CD4-positive, alpha-beta T cell treated with Interleukin-1 beta for 1 hour (primary cell): ENCODE measurements at places on chromosomes 5 and 9.
A peak's percentile ranks its signal among the peaks of the same experiment; 100 is the strongest.

GRCh38 chr5:68398146-68398812, 182.7 kb downstream of the PIK3R1 start:
- DNase-seq, result no peak

GRCh38 chr9:126464694-126465441, 138.2 kb downstream of the MVB12B start:
- no peak for DNase-seq

DNA sequence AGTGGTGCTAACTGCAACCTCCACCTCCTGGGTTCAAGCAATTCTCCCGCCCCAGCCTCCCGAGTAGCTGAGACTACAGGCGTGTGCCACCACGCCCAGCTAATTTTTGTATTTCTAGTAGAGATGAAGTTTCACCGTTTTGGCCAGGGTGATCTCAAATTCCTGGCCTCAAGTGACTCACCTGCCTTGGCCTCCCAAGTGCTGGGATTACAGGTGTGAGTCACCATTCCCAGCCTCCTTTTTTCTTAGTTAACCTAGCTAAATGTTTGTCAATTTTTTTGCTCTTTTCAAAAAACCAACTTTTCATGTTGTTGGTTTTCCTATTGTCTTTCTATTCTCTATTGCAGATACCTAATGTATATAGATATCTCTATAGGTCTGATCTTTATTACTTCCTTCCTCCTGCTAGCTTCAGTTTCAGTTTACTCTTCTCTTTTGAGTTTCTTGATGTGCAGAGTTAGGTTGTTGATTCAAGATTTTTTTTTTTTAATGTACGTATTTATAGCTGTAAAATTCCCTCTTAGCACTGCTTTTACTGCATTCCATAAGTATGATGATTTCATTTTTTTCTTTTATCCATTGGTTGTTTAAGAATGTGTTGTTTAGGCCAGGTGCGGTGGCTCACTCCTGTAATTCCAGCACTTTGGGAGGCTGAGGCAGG, 32.9 kb downstream of the FGD3 start:
- no peak for DNase-seq

GRCh38 chr5:87020099-87020934, 247.4 kb upstream of the RASA1 start:
- DNase-seq, result peak; percentile 25

GRCh38 chr9:20395651-20396050, 226.6 kb downstream of the MLLT3 start:
- DNase-seq, result no peak

GRCh38 chr9:109098171-109098959, 21.4 kb downstream of the TMEM245 start:
- no peak for DNase-seq

DNA sequence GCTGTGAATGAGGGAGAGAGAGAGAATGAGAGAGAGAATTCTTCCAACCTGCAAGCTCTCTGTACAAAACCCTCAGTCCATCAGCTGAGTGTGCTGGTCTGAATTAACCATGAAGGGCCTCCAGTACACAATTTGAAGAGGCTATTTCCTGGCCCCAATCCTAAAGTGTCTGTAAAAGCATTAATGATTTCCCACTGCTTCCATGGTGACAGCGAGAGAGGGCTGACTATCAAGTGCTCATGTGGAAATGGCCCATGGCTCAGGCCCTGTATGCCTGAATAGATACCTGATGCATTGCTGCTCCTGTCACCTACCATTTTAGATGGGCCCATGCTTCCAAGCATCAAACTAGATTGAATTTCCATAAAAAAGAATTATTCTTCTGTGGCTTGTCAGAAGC, 592.4 kb downstream of the KIF4B start:
- DNase-seq, result no peak

- no peak for DNase-seq
Measured at GRCh38 chr9:72588336-72588735, 66.9 kb downstream of the TMC1 start.

GRCh38 chr5:156892223-156892622, 42.1 kb downstream of the PPP1R2B start:
- DNase-seq, result peak; percentile 13

DNA sequence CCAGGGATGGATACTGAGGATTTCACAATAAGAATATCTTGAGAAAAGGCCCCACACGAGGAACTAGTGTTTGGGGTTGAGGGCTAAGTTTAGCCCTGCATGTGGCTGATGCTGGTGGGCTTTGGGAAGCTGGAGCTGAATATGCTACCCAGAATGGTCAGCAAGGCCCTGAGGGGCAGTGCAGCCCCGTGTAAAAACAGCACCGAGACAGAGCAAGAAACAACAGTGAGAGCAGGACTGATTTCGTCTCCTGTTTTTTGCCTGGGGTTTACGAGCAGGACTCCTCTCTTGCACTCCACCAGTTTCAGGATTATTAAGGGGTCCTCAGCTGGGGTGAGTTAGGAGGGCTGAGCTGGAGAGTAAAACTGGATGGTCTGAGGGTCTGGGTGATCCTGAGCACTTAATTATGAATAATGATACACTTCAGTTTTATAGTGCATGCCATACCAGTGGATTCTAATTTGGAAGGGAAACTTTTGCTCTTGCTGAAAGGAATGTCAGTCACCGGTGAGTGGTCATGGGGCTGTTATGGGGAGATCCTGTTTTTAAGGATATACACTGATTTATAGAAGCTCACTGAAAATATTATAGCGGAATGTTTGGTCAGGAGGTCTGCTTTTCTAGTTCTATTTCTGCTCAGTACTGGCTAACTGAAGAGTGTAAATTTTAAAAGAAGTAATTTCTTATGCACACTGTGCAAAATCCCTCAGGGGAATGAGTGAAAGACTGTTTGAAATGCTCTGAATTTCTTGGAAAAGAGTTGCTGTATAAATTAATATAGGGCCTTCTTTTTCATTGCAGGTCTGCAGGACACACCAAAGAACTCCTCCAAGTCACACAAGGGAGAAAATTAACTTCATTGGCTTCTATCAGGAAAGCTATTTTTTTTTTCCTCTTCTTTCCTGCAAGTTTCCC, 42.7 kb upstream of the NFIB start:
- no peak for DNase-seq

GRCh38 chr5:76114179-76114851, 31.1 kb downstream of the SV2C start:
- no peak for DNase-seq

- DNase-seq, result no peak
Measured at GRCh38 chr5:126497506-126497905, 74.3 kb downstream of the GRAMD2B start.

- DNase-seq, result no peak
Measured at GRCh38 chr5:172455087-172455381, 709 bp upstream of the SH3PXD2B start.

DNA sequence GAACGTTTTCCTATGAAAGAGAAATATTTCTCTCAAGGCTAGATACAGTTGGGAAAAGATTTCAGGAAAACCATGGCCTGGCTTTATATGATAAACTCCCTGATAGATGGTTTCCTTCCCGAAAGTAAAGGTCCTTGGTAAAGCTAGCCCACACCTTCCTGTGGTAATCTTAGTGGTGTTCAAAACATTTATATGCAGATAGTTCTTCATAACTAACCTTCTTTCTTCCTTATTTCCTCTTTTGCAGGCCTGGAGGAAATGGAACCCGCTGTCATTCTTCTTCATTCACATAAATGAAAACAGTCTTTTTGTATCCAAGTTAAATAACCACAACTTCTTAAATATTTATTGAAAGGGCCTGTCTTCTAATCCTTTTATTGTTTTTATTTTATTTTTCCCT, 474.0 kb upstream of the ACTBL2 start:
- DNase-seq, result no peak

DNA sequence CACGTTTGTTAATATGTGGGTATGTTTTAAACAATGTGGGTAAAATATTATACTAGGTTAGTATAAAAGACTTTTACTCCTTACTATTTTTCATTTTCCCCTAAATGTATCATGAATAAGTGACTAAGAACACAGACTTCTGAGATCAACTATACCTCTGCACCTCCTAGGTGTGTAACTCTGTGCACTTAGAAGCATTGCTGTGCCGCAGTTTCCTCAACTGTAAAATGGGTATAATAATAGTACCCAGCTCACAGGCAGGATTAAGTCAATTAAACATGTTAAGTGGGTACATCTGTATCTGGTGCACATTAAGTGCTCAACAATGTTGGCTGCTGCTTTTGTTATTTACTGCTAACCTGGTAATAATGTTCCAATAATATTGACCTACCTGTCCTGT, 21.6 kb upstream of the F2R start:
- DNase-seq, result no peak

DNA sequence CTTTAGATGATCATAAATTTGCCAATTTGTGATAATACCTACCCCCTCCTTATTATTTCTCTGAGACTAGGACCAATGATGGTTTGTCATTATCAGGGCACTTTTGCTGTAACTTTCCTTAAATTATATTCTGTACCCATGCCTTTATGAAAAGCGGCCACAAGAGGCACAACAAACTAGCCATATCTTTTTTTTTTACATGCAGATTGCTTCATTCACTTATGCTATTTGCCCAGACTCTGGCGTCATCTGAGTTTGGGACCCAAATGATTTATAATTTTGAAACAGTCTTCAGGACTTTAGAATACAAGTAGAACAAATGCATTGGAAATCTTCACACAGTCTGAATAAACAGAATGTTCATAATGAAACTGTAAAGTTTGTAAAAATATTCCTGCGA, 408.1 kb downstream of the MAT2B start:
- DNase-seq, result no peak

DNA sequence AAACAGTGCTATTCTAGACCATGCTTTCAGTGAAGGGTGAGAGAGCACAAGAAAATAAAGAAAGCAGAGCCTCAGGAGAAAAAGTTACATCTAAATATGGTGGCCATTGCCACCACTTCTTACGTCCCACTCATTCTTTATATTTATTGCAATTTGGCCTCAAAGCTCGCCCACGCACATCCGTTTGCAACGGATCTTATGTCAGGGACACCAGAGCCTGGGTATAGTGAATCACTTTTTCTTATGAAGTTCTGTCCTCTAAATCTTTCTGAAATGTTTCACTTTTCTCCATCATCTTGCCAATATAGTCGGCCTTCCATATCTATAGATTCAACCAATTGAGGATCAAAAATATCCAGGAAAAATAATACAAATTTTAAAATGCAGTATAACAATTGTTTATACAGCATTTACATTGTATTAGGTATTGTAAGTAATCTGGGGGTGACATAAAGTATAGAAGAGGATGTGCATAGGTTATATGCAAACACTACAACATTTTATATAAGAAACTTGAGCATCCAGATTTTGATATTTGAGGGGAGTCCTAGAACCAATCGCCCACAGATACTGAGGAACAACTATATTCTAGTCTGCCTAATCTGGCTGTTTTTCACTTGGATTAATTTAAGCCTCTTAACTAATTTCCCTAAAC, 35.2 kb downstream of the GOLPH3 start:
- peak; percentile 8 for DNase-seq

DNA sequence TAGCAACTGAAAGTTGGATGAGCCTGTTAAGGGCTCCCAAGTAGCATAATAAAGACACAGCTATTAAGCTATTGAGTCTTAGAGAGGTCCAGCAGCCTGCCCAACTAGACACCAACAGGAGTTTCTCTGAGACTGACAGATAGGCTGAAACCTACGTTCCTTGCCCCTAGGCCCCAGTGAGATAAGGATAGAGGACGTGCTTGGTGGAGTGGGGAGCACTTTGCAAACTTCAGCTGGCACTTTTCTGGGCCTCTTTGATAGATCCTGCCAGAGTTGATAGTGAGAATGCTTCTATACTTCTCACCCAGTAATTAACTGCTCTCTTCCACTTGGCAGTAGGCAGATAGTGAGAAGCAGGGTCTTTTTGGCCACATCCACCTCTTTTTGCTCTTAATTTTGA, 20.8 kb upstream of the CTNNA1 start:
- DNase-seq, result no peak

GRCh38 chr5:73638344-73639095, 12.5 kb downstream of the ARHGEF28 start:
- no peak for DNase-seq

DNA sequence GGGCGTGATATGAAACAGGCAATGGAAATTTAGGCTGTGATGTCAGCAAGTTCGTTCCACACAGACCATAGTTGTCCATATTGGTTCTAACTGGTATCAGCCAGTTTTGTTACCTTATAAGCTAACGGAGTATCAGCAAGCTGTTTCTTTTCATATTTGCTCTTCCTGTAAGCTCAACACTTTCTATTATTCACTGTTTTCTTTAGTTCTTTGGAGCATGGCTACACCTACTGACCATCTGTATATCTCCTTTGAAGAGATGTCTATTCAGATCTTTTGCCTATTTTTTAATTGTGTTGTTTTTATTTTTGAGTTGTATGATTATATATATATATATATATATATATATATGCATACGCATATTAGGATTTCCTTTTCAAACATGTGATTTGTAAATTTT, 1057.2 kb upstream of the CDH10 start:
- DNase-seq, result no peak

DNA sequence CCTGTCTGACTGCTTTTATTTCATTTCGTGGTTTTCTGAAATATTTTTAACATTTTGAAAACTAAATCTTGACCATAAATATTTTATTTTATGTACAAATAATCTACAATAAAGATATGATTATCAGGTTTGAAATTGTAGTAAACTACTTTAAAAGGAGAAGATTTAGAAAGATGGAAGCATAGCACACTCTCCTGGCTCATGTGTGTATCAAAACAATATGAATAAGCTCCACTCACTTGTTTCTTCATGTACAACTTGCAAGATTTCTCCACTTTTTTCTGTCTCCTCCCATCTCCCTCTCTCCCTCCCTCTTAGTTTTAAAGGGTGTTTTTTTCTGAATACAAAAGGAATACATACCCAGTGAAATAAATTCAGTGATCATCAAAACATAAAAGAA, 15.4 kb upstream of the VPS13A start:
- DNase-seq, result no peak
